M059J (cell line): ENCODE measurements at places on chromosomes 4 and X. TPM values are rescaled to one million over a fixed set of nuclear protein-coding genes. Genes with fewer than 3 reads are reported as not detected.

TSPYL2 gene
- total RNA-seq, result 4.9 and 18.5 TPM in 2 replicates

MAGEA8 gene
- total RNA-seq, result not detected in 2 replicates

ATP11C gene
- total RNA-seq, result 41.0 and 46.3 TPM in 2 replicates

CDKL5 gene
- 3.0 and 4.4 TPM in 2 replicates for total RNA-seq

NUDT11 gene
- 3.6 and 4.1 TPM in 2 replicates for total RNA-seq

PABPC5 gene
- total RNA-seq, result 0.17 TPM in 1 of 2 replicates, not detected in the other

CPLX1 gene
- total RNA-seq, result not detected in 2 replicates

DNA sequence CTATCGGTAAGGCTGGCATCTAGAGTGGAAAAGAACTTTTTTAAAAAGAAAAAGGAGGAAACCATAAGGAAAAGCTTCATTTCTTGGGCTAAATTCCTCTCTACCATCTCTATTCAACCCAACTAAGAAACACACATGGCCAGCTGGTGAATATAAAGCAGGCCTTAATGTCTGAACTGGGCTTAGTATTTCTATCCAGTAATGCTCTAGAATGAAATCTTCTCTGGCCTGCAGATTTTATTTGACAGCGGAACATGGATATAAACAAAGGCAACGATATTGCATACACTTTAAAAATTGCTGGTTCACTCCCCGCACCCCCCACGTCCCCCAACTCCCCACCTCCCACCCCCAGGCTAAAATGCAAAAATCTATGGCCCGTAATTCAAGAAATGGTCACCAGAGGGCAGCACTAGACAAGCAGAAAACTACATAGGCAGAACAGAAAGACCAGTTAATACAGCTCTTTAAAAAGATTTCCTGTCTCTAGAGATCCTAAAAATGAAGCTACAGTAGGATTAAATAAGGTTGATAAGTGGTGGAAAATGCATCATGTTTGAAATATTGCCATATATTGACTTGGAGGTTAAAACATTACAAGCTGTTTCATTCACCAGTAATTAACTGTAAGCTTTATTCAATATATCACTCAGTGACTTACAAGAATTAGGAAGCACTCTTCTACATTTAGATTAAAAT, 155.2 kb upstream of the GALNT7 start:
- DNase-seq, result peak; percentile 19

DNA sequence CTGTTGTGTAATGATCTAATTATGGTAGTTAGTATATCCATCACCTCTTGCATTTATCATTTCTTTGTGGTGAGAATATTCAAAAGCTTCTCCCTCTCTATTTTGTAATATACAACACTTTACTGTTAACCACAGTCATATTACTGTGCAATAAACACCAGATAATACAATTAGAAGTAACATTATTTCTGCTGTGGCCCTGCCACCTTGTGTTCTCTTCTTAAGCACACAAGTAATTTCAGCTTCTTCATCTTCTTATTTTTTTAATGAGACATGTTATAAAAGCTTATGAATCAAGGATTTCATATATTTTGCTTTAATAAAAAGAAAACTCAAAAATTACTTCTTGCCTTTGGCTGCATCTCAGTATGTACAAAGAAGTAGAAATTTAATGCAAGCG, 675.2 kb upstream of the INTU start:
- DNase-seq, result peak; percentile 31

DNA sequence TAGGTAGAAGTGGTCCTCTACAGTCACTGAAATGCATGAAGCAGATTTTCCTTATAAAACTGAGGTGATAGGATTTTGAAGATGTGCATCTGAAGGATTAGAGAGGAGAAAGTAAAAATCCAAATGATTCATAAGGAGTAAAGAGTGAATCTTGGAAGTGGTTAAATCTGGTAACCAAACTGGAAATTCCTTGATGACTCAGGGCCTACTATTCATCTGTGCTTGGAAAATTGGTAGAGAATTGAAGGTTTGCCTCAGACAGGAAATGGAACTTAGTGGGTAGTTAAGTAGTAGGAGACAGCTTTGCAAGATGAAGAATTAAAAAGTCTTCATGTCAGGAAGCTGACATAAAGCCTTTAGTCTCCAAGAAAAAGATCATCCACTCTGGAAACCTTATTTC, 368.9 kb upstream of the CTSO start:
- DNase-seq, result peak; percentile 86

DNA sequence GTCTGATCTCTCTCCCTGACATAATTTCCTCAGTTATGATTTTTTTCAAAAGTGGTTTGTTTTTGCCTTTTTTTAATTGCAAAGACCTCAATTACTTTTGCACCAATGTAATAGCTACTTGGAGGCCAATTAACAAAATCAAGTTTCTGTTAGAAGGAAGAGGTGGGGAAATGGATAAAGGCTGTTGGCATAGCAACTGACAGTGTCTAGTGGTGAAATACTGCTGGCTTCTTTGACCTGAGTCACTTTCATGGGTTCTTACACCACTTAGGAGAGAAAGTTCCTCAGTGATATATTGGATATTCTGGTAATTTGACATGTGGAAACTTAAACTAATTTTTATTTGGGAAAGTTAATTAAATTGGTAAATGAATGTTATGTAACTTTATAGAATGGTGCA, 26.5 kb upstream of the ATP8A1 start:
- no peak for DNase-seq

DNA sequence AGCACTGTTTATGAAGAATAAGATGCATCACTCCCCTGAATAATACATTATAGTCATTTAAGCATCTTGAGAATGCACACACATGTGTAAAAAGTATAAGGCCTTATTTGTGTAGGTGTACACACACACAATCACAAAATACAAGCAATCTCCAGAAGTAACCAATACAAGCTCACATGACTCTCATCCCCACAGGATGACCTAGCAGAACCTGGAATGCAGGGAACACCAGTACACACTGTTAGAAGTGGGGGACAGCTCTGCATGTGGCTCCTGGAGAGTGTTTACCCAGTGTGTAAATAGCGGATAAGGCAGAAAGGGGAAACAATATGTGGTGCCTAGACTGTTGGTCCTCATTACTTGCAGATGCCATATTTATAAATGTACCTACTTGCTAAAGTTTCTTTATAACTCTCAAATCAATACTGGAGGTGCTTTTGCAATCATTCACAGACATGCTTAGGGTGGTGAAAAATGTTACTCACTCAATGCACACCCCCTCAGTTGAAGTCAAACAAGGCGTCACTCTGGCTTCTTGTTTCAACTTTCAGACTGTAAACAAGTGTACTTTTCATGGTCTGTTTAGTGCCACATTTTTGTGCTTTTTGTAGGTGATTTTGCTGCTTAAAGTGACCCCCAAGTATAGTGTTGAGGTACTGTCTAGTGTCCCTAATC, 73.1 kb downstream of the MAGEB17 start:
- no peak for DNase-seq

DNA sequence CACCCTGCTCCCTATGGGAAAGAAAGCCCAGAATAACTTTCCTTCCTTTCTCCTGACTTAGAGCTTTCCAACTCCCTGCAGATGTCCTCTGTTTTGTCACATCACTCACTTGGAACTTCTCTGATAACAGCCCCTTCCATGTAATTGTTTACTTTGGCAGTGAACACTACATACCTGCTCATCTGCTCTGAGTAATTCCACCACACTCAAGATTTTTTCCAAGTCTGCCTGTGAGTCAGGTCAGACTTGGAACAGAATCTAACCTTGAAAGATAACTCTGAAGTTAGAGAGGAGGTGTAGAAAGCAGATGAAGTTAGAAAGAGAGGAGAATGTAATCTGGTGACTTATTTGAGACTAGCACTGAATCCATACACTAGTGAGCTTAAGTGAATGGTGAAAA, 7.4 kb downstream of the MAGEB10 start:
- peak; percentile 2 for DNase-seq

DNA sequence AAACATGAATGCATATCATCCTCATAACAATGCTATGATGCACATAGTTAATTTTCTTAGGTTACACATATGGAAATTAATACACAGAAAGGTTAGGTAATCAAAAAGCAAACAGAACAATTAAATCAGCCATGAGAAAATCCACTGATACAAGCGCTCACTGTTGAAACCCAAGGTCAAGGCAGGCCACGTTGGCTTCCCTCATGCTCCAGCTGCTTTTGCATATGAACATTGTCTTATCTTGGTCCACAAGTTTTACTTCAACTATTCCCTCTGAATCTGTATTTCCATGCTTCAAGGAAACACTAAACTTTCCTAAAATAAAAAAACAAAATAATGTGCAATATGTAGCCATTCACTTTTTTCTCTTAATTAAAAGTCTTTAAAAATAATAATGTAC, 34.5 kb upstream of the PLA2G12A start:
- no peak for DNase-seq

DNA sequence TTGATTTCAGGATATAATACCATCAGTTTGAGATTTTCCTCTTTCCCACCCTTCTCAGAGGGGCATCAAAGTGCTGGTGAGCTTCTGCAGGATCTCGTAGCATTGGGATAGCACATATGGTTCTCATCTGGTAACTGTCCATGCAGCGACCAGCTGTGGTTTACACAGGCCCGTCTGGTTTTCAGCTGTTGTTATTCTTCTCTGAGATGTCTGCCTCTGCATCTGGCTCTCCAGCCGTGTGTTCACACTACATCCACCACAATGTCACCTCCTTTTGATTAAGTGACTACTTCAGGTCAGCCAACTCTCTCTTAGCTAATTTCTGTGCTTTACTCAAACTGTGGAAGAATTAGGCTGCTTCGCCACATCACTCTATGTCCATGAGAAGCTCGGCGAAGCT, 676.7 kb upstream of the TENM3 start:
- no peak for DNase-seq

DNA sequence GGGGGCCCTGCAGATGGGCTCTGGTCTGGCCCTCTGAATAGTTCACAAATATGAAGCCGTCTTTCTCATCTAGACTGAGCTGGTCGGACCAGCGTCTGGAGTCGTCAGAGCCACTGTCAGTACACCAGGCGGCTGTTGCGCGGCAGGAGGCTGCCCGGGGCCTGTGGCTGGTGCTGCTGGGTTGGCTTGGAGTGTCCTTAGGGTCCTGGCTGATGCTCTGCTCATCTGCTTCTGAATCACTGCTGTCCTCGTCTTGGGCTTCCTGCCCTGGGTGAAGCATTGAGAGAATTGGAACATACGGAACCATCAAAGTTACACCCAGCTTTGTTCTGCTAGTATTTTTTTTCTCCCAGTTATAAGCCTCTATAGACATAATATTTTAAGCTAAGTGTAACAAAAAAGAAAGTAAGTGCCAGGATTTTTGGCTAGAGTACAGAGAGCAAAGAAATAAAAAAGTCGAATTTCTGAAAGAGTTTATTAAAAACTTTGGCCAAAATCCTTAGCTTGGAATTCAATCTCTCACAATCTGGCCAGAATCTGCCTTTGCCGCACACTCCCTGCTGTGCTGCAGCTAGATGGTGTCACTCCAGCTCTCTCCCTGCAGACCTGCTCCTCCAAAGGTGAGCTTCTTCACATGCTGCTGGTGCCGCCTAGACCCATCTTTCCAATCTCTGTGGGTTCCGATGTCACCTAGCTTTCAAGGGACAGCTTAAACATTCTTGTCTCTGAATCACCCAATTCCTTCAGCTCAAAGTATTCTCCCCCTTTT, 96.2 kb downstream of the CDS1 start:
- DNase-seq, result no peak

DNA sequence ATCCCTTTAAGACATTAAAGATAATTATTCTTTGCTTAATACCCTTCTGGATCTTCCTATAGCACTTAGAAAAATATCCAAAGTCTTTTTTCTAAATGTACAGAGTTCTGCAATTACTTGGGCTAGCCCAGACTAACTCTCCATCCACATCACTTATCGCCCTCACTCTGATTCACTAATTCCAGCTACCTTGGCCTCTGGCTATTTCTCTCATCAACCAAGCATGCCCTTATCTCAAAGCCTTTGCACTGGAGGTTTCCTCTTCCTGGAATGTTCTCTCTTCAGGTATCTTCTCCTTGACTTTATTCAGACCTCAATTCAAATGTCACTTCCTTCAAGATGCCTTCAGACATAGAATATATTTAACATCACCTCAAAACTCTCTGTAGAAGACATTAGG, 345.1 kb upstream of the SMIM31 start:
- DNase-seq, result no peak

GRCh38 chr4:127533028-127533700, 99.6 kb upstream of the INTU start:
- DNase-seq, result no peak

GRCh38 chr4:89249313-89249712, 58.3 kb downstream of the GPRIN3 start:
- DNase-seq, result no peak

- DNase-seq, result no peak
Observed at GRCh38 chr4:71283642-71284257, 55.1 kb upstream of the SLC4A4 start.

DNA sequence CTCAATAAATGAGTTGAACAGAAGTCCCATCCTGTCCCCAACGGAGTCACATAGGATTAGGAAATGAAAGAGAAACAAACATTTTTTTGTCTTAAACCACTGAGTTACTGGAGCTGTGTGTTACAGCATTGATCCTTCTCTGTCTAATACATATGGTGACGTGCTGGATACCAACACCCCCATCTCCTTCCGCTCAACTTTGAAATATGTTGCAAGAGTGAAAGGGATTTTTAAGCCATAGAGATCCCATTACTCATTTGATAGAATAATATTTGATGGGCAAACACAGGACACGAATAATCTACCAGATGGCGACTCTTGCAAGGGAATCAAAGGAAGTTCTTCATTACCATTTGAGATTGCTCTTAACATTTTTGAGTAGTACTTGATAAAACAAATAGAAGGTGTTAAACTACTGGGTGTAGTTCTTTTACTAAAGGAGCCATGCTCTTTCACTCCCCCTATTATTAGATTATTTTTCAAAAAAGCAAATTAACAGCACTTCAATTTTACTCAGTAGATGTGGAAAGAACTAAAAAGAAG, 140.5 kb downstream of the PACRGL start:
- no peak for DNase-seq
